ENCODE measurements at places on chromosomes 4 and X.

- DNase-seq = no peak
These were observed 14.2 kb downstream of the IQCM start for GRCh38 chr4:149801416-149801815.

- no peak for DNase-seq
These were observed 1405.0 kb upstream of the IGFBP7 start for GRCh38 chr4:58515226-58515625.

- DNase-seq = no peak
These were observed 207.4 kb downstream of the TMA16 start for GRCh38 chr4:163701916-163702315.

GRCh38 chrX:103681443-103681842 is 5.1 kb downstream of the MORF4L2 start:
- no peak for DNase-seq

GRCh38 chrX:40420899-40421729 is 159.7 kb upstream of the ATP6AP2 start:
- DNase-seq = no peak

DNA sequence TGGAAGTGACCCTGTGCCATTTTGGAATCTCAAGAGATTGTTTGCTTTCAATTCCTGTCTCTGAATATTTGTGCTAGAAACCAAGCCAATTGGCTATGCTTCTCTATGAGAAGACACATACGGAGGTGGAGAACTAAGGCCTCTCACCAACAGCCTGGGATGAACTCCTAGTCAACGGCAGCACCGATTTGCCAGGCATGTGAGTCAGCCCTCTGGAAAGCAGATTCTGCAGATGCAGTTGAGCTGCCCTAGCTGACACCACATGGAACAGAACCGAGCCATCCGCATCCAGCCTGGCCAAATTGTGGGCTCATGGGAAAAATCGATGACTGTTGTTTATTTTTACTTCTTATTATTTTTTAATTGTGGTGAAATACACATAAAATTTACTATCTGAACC is 58.2 kb upstream of the WDFY3 start:
- no peak for DNase-seq

DNA sequence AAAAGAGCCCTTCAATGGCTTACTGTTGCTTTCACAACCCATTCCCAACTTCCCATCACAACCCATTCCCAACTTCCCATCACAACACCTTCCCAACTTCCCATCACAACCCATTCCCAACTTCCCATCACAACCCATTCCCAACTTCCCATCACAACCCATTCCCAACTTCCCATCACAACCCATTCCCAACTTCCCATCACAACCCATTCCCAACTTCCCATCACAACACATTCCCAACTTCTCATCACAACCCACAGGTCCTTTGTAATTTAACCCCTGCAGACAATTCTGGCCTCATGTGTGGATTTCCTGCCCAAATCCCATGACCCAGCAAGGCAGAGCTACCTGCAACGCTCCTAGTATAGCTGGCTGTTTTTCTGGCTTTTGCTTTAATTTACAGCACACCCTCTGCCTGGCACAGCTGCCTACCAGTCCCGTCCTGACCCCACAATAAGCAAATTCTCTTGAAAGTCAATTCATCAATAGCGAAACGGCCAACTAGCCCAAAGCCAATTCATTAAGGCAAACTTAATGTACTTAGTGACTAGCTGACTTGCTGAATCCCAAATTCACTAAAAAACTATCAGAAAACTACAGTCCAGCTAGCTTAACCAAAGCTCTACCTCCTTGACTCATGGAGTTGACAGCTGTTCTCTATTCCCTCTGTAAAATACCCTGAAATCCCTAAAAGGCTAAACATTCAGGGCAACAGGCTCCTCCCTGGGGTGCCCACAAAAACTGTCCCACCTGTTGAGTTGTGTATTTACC is 75.6 kb downstream of the AFAP1 start:
- DNase-seq = no peak

DNA sequence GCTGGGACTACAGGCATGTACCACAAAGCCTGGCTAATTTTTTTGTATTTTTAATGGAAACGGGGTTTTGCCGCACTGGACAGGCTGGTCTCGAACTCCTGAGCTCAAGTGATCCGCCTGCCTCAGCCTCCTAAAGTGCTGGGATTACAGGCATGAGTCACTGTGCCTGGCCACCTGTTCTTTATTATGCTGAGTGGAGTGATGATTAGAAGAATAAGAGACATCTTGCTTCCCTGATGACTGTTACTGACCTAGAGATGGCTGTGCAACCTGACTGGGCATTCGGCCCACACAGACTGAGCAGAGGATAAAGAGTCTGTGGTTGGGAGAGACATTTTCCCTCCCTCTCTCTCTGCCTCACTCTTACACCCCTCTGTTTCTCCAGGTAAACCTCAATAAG is 56.7 kb downstream of the SPINK2 start:
- DNase-seq = no peak

DNA sequence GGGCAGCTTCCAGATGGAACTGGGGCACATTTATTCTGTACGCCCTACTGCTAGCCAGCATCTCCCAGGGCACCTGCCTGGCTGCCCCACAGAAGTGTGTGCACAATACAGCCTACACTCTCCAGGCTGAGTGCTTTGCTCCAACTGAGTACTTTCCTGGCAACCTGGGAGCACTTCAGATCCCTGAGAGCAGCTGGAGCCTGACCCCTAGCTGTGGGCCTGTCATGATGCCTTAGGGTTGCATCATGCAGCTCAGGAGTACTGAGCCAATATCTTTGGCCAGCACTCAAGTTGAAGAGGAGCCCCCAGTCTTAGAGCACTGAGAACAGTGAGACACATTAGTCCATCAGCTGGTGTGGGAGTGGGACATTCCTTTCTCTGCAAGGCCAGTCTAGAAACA is 321.9 kb downstream of the CFAP47 start:
- DNase-seq = no peak

- DNase-seq = no peak
These were observed 33.2 kb downstream of the PPARGC1A start for GRCh38 chr4:23856630-23857029.

DNA sequence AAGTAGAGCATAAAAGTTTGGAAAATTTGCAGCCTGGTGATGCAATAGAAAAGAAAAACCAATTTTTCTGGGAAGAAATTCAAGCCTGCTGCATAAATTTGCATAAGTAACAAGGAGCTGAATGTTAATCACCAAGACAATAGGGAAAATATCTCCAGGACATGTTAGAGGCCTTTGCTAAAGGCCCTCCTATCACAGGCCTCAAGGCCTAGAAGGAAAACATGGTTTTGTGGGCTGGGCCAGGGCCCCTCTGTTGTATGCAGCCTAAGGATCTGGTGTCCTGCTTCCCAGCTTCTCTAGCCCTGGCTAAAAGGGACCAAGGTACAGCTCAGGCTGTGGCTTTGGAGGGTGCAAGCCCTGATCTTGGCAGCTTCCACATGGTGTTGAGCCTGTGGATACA is 6.2 kb upstream of the RTL3 start:
- no peak for DNase-seq

Measured in SW 1271 (cell line).